ENCODE measurements at places on chromosomes 16 and 17.
A peak's percentile ranks its signal among the peaks of the same experiment; 100 is the strongest.

- no peak for DNase-seq
Observed at GRCh38 chr16:1146409-1146808, 6.5 kb upstream of the CACNA1H start.

- no peak for DNase-seq
Observed at GRCh38 chr17:60557805-60558204, 31.8 kb upstream of the APPBP2 start.

DNA sequence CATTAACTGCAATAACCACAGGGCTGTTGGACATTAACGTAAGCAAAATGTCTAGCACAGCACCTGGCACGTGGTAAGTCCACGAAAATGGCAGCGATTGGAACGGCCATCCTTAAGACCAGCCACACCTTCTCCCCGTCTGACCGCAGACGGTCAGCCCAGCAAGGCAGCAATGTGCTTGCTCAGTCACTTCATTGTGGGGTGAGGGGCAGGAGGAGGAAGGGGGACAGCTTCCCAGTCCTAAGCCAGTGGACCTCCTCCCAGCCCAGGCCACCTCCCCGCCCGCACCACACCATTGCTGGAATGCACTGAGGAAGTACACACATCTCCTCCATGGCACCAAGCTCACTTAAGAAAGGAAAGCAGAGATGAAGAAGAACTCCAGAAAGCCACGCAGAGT lies 8.6 kb upstream of the MYLK3 start:
- no peak for DNase-seq

GRCh38 chr17:13350466-13350865 lies 251.3 kb downstream of the HS3ST3A1 start:
- no peak for DNase-seq

- no peak for DNase-seq
Observed at GRCh38 chr17:6476076-6476809, 32.0 kb downstream of the PIMREG start.

GRCh38 chr17:8056976-8057625 lies 18.2 kb downstream of the ALOX15B start:
- no peak for DNase-seq

DNA sequence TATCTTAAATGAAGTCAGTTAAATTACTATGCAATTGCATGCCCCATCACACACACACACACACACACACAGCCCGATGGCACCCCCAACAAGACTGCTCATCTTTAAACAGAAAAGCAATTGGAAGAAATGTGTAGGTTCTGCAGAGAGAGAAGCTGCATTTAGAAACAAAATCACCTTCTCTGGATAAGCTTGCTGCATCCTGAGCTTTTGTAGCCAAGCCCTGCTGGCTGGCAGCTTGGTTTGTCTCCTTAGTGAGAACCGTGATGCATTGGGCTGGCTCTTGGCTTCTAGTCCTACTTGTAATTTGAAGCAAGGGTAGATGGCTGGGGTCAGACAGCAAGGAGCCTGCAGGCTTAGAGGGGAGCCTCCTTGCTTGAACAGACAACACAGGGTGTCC lies 153.8 kb downstream of the SOX9 start:
- DNase-seq, result no peak

- DNase-seq, result no peak
Observed at GRCh38 chr16:60991886-60992285, 1044.4 kb downstream of the CDH8 start.

DNA sequence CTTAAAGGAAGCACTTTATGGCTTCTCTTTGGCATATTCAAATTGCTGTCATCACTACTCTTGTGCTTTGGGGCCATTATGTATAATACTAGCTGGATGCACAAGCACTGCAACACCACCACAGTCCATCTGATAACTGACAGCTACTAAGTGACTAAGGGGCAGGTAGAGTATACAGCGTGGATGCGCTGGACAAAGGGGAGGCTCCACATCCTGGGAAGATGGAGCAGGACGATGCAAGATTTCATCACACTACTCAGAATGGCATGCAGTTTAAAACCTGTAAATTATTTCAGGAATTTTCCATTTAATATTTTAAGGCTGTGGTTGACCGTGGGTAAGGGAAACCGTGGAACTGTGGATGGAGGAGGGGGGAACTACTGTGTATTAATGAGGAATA lies 25.0 kb downstream of the MPRIP start:
- DNase-seq, result no peak

DNA sequence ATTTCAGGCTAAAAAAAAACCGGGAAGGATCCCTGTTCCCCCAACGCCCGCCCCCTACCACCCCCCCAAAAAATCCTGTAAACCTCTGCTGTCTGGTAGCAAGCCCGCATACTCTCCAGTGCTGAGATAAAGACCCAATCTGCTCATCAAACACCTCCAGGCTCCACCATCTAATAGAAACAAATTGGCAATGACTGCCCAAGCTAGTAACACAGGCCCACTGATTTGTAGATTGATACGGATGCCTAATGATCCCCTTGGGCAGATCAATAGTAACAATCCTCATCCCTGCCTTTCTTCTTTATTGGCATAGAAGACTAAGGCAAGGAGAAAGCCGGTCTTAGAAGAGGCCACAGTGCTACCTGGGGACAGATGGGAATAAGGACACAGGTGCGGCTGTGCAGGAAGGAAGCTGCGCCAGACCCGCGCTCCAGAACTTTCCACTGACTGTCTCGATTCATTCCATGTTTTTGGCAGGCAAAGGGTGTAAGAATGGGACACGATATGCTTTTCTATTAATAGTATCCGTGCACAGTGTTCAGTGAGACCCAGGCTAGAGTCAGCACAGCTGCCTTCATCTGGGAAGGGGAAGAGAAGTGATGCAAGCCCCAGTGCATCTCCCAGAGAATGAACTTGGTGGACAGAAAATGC lies 407.6 kb upstream of the PSMD7 start:
- no peak for DNase-seq

DNA sequence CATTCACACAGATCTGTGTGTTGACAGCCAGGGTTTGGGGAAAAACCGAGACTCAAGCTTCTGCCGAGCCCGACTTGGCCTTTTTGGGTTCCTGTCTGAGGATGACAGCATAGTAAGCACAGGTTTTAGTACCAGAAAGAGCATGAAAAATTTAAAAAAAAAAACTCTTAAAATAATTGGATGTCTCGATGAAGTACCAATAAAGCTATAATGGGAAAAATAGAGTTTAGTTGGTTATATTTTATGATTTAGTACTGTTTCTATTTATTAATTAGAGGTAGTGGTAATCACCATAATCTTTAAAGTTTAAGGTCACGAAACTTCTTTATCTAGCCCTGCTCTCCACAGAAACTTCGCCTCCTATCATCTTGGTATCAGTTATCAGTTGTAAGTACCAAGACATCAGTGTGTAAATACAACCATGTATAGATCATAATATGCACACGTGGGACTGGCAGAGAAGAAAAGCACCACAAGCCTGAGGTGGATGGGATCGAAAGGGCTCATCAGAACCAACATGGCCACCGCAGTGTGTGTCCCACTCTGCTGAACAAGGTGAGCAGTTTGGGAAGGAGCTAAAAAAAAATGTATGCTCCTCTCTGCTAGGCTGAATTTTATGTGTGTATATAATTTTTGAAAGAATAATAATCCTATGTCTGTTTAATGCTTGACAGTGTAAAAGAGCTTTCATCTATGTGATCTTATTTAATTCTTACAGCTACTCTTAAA lies 14.4 kb upstream of the EEF2K start:
- DNase-seq, result no peak

DNA sequence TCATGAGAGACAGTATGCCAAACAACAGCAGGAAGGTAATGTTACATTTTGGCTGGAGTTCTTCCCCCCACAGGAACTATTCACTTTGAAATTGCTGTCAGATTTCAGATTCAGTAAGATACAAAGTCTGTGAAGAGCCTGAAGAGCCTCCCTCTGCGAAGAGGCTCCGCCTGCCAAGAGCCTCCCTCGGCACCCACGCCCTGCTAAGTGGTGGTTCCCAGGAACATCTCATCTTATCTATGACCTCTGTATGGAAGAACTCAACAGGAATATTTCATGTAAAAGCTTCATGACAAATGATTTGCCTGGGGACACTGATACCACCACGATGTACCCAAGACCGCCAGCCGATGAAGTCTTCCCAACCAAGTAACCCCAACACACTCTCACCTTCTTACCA lies 3.2 kb downstream of the ZC3H7A start:
- DNase-seq, result no peak

- DNase-seq, result no peak
Observed at GRCh38 chr17:73281928-73282327, 20.2 kb upstream of the CPSF4L start.

GRCh38 chr17:83010206-83011200 lies 68.9 kb upstream of the METRNL start:
- no peak for DNase-seq

DNA sequence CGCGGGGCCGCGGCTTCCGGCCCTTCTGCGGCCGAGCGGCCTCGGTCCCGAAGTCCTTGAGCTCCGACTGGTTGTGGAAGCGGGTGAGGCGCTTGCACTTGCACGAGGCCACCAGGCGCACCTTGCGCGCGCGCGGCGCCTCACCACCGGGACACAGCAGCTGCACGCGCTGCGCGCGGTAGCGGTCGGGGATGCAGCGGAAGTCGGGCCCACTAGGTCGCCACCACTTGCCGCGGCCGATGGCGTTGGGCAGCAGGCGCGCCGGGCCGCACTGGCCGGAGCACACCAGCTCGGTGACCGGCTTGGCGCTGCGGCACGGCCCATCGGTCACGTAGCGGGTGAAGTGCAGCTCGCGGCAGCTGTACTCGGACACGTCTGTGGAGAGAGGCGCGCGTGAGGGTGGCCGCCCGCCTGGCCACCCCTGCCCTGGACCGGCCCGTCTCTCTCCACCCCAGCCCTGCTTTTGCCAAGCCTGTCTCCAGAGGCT lies 3.2 kb downstream of the SOST start:
- no peak for DNase-seq

DNA sequence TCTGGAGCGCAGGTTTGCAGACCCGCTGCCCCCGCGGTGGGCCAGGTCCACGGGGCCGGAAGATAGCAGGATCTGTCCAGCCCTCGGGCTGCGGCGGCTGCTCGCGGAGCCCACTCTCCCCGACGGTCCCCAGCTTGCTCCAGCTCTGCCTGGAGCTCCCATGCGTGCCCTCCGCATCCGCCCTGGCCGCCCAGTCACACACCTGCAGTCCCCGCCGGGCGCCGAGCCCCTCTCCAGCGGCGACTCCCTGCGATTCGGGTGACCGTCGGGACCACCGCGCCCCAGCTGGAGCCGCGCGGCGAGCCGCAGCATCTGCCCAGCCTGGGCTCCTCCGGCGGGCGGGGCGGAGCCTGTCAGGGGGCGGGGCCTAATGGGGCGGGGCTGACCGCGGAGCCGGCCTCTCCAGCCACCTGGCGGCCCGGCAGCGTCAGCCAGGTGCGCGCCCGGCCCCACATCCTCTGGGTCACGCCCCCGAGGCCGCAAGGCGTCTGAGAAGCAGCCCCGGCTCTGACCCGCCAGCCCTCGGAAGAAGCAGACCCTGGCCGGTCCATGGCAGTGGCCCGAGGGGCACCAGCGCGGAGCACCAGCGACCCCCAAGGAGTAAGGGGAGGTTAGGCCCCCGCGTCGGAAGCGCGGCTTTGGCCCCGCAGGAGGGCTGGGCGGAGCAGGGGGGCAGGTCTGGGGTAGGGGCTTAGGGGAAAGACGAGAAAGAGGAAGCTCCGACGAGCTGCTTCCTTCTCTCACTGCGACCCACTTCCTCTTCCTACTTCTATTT lies at the start of gene PIK3R5:
TSS of gene PIK3R5 (minus strand) at position 314 of the 775 bp plus-strand sequence. CDS start 54,213 bp downstream, outside the sequence.
- peak; percentile 79 for DNase-seq

DNA sequence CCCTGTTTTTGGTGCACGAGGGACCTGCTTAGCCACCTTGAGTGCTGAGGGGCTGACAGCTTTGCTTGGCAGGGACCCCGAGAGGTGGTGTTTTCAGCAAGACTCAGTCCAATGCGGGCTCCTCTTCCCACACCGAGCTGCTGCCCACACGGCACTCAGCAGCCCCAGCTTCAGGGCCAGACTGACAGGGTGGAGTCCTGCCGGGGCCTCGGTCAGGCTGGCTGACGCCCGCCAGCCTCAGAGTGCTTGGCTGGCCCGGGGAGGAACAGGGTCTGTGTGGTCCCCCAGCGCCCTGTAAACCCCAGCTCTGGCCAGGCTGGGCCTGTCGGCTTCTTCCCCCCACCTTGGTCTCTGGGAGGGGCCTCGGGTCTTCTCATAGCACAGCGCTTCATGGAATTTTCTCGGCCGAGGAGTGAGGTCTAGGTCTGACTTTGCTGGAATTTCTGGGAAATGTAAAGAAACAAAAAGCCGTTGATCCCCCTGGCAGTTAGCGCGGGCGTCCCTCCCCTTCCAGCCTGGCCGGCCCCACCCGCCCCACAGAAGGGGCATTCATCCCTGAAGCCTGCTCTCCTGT lies 2.6 kb downstream of the SOX8 start:
- no peak for DNase-seq

DNA sequence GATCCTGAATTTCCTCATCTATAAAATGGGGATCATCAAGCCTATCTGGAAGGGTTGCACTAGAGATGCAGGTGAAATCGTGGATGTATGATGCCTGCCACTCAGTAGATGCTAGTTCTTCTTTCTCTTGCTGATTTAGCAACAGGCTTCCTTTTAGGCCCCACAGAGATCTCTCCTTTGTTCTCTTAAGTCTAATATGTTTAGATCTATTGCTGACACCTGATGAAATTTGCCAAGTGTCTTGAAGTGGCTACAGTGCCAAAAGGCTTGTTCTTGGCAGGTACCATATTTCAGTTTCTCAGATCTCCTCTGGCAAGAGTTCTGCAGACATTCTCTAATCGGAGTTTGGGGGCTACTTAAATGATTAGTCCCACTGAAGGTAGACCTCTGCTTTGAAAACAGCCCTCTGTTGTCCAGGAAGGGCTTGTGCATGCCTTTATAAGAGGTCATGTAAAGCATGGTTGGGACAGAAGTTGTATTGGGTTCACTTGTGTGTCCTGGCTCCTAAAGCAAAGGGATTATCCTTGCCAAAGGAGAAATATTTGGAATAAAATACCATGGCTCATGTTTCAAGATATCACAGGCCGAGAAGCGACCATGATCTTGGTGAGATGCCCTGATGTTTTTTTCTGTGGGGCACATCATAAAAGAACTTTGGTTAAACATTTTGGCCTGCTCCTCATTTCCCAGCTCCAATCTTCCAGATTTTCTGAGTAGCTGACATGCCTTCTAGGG lies 234.0 kb downstream of the MSI2 start:
- DNase-seq, result no peak

GRCh38 chr17:50871898-50872297 lies 5.7 kb upstream of the TOB1 start:
- no peak for DNase-seq

DNA sequence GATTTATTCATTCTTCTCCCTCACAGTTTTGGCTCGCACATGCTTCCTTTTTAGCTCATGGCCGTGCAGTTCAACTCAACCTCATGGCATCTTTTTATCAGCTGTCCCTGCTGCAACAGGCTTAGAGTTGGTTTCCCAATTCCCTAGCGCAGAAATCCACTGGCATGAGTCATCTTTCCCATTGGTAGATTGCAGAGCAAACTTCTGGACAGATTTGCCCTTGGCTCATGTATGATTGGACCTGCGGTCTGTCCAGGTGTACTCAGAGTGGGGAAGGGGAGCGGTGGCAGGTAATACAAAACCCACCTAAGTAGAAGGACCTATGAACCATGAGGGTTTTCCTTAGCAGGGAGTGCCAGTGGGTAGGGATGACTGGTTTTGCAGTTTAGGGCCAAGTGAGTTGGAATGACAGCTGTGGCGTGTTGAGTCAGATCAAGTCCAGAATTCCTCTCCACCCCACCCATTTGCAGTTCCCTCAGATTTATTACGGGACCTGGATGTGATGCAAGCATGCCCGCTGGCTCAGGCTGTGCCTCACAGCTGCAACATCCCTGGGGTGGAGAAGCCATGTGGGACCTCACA lies 584.7 kb downstream of the WWOX start:
- no peak for DNase-seq

GRCh38 chr17:75888484-75888883 lies 8.3 kb downstream of the TRIM65 start:
- no peak for DNase-seq

- DNase-seq, result no peak
Observed at GRCh38 chr16:67336648-67337047, 10.0 kb downstream of the LRRC36 start.
